ENCODE measurements at places on chromosomes 11 and 22.
A peak's percentile ranks its signal among the peaks of the same experiment; 100 is the strongest.

GRCh38 chr22:35218079-35218478 is 39.2 kb upstream of the HMGXB4 start:
- peak; percentile 44 for DNase-seq

DNA sequence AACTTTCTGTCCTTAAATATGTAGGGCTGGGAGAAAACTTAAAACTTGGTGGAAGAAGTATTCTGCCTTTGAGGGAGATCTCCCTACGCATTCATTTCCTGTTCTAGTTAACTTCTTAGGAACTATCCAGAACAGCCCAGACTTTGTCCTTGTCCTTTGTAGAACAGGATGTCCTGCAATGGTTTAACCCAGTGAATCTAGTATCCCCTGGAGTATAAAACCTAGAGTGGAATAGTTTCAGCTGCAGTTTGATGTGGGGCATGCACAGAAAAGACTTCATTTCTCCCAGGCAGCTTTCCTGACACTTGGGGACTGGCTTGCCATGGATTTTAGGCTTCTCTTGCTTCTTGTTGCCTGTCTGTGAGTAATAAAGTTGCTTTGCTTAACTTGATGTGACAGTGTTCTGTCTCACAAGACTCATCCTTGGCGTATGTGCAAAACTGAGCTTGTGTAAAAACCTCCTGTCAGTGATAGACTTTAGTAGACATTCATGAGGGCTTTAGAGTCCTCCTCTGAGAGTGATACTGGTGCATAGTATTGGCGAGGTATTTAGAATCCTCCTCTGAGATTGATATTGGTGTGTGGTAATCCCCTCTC is 28.2 kb downstream of the ARHGAP42 start:
- DNase-seq = no peak

GRCh38 chr22:49300951-49301397 is 526.7 kb downstream of the BRD1 start:
- DNase-seq = no peak

- no peak for DNase-seq
These were observed 54.0 kb upstream of the SEZ6L start for GRCh38 chr22:26115266-26115665.

- peak; percentile 52 for DNase-seq
These were observed 132.8 kb upstream of the PITPNB start for GRCh38 chr22:28051787-28052356.

DNA sequence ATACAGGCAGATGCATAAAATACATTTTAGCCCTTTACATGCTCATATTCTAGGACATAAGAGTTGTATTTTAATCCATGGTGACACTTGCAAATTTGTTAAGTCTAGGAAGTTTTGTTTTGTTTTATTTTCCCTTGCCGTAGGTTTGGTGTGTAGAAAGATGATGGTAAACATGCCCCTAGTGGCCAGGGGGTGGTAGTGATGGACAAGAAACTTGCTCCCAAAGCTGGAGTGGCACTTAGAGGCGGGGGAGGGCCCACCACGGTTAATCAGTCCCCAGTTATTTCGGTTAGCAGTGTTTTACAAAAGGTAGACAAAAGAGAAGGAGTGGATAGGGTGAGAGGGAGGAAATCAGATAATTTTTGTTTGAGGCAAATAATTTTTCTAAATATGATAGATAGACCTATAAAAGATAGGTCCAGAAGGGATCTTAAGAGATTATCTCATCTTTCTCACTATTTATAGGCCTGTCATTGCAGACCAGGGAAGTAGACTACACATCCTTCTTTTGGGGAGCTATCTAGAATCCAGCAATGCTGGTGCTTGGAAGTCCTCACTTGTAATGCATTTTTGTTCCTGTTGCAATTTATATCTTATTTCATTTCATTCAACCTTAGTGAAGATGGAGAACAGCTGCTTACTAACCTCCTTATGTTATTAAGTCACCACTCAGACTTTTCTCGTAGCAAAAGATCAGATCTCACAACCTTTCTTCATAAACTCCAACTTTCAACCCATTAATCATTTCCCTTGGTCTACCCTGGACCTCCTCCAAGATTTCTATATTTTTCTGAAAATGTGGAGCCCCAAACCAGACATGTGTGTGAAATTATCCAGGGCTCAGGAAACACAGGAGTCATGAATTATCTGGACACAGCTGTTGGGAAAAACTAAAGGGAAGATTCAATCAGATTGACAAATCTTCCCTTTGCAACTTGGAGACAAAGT is 5.9 kb upstream of the BDNF start:
- no peak for DNase-seq

- no peak for DNase-seq
These were observed 127.0 kb upstream of the C11orf58 start for GRCh38 chr11:16611401-16611921.

GRCh38 chr11:72439455-72439854 is 5.1 kb upstream of the CLPB start:
- DNase-seq = peak; percentile 66

DNA sequence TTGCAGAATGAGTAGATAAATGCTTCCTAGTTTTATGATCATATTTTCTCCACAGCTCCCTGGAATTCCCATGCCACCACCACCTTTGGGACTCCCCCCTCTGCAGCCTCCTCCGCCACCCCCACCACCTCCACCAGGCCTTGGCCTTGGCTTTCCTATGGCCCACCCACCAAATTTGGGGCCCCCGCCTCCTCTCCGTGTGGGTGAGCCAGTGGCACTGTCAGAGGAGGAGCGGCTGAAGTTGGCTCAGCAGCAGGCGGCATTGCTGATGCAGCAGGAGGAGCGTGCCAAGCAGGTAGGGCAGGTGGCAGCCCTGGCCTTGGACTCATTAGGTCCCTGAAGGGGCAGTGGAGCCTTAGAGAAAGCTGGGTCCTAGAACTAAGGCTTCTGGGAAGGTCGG is 2.9 kb downstream of the SF3B2 start:
- no peak for DNase-seq

DNA sequence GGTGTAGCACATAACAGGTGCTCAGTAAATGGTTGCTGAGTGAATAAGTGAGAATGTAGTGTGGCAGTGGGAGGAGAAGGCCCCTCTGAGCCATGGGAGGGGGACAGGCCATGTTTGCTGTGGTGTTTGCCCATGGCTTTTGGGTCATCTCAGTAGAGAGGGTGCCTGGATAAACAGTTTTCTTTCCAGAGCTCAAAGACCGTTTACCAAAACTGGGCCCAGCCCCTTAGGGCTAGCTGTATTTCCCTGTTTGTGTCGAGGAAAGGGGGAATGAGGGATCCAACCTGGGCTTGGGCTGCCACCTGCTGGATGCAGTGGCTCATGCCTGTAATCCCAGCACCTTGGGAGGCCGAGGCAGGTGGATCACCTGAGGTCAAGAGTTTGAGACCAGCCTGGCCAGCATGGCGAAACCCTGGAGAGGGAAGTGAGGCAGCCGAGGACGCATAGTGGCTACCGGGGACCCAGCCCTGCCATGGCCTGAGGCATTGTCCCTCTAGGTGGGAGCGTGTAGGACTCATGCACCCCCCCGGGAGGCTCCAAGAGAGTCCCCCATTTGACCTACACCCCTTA is 8.7 kb upstream of the LTO1 start:
- DNase-seq = peak; percentile 37

DNA sequence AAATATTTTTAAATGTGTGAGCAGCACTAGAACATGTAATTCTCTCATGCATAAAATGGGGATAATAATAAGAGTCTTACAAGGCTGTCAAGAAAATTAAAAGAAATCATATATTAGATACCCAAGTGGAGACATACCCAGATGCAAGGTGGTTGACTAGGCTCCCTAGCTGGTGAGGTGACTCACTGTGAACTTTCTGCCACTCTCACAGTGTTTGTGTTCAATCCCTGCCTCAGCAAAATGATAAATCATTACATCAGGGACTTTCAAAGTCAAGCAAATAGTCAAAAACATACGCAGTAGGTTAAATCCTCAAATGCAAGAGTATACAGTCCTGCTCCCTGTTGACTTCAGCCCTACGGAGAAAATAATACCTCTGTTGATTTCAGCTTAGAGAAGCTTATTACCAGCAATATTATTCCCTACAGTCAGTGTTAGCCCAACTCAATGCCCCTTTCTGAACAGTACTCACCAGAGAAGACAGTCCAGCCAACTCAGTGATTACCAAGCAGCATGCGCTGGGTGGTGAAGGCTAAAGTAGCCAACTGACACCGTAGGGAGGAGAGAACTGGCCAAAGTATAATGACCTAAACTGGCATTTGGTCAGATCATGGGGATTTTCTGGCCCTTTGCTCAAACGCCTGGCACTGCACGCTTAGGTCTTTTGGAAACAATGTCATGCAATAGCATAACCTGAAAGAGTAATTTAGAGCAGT is 73.1 kb upstream of the BARX2 start:
- no peak for DNase-seq

GRCh38 chr22:26798462-26799065 is 141.2 kb downstream of the MIAT start:
- no peak for DNase-seq

GRCh38 chr11:69431893-69432738 is 49.3 kb upstream of the LINC01488 start:
- DNase-seq = no peak

DNA sequence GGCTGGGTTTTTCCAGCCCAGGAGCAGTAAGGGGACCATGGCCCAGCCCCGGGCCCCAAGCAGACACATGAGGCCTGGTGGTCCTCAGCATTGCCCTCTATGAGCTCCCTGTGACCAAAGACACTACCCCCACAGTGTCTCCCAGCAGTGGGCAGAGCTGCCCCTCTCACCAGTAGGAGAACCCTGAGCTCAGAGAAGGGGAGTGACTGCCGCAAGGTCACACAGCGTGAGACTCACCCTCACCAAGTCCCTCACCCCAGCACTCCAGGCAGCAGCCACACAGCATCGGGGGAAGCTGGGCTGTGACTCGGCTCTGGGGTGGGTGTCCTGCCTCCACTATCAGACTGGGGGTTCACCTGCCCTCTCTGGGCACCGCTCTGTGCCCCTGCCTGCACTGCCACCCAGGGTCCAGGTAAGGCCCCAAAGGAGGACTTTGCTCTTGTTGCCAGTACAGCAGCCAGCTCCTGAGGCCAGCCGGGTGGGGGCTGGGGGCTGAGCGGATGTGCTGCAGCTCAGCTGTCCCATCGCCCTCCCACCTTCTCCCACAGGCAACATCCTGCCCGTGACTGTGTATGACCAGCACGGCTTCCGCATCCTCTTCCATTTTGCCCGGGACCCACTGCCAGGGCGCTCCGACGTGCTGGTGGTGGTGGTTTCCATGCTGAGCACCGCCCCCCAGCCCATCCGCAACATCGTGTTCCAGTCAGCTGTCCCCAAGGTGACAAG is 7.9 kb upstream of the SH3BP1 start:
- no peak for DNase-seq

DNA sequence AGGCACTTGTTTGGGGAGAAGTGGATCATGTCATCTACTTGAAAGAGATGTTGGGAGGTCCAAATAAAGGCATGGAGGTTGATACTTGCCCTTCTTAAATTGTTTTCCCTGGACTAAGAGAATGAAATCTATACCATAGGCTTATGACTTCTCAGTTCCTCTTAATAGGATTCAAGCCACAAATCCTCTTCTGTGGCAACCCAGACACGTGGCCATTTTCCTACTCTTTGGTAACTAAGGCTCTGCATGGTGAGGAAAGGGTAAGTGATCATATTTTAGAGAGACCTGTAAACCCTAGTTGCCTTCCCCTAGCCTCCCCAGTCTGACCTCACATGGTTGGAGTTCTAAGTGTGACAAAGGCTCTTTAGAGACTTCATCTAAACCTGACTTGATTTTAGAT is 72.9 kb upstream of the CD44 start:
- no peak for DNase-seq

DNA sequence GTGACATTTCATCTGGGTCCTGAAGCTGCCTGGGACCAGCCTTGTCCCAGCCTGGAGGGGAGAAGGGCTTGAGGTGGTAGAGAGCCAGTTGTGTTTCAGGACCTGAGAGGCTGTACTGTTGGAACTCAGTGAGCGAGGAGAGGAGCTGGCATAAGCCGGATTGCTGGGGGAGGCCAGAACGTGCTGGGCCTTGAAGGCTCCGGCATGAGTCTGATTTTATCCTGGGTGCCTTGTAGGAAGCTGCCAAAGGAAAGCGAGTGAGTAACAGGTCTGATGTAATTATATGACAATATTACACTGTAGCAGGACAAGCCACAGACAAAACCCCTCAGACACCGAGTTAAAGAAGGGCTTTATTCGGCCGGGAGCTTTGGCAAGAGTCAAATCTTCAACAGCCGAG is 17.2 kb downstream of the AP2A2 start:
- DNase-seq = no peak

DNA sequence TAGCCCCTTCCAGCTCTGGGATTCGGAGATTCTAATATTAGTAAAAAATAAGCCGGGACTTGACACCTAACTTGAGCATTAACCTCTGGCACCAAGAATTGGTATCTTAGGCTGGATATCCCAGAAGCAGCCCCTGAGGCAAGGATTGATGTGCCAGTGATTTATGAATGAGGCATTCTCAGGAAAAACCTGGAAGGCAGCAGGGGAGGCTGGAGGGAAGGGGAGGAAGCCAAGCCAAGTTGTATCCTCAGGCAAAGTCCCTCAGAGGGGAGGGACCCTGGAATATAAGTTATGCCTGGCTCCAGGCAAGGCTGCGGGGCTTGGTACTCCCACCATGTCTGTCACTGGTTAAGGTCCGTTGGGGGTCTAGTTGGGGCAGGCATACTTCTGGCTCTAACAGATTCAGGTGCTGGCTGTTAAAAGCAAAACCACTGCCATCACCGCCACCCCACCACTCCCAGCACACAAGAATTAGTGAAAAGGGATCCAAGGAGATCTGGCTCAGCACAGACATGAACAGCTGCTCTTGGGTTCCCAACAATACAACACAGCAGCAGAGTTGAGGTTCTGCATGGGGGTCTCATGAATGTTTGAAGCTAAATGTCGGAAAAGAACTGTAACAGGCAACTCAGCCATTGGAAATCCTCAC is 29.8 kb downstream of the LMO2 start:
- DNase-seq = peak; percentile 18

GRCh38 chr11:113581713-113582112 is 106.5 kb upstream of the DRD2 start:
- DNase-seq = no peak

- DNase-seq = peak; percentile 65
These were observed 9.0 kb upstream of the AHNAK start for GRCh38 chr11:62555464-62556107.

DNA sequence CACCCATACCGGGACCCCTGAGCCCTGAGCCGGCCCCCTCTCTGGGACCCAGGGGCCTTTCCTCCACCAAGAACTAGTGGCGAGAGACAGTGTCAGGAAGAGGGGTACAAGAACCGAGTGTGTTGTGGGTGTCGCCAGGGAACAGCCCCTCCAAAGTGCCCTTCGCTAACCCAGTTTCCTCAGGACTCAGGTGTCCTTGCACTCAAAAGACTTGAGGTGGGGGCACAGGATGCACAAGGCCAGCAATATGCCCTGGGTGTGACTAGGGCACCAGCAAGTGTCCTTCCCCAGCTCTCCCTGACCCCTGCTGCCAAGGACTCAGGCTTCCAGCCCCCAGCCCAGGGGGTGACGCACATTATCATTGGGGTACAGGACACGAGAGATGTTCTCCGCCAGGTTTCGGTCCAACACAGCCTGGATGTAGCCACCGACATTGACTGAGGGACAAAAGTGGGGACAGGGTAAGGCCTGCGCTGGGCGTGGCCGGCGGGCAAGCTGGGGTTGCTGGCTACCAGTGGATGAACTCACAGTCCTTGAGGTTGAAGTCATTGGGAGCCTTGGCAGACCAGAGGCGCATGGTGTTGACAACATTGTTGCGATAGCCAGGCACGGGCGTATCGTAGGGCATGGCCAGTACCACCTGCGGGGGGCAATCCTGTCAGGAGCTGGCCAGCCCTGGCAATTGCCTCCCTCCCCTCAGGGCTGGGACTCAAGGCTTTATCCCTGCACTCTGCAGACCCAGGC is 4.7 kb downstream of the PYGM start:
- DNase-seq = no peak

GRCh38 chr11:35267504-35267903 is 128.5 kb downstream of the CD44 start:
- DNase-seq = peak; percentile 97
